ENCODE measurements at places on chromosomes 7 and 10.

DNA sequence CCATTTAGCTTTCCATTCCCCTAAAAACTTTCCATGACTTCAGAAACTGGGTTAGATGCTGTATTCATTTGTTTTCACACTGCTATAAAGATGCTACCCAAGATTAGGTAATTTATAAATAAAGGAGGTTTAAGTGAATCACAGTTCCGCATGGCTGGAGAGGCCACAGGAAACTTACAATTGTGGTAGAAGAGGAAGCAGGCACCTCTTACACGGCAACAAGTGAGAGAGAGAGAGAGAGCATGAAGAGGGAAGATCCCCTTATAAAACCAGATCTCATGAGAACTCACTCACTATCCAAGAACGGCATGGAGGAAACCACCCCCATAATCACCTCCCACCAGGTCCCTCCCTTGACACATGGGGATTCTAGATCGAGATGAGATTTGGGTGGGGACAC, 336.8 kb downstream of the TFEC start:
- no peak for DNase-seq

GRCh38 chr7:5282543-5283316, at the start of gene SLC29A4:
TSS of gene SLC29A4 (plus strand) at chr7:5282943. CDS start at chr7:5287817, 4,874 bp downstream.
- DNase-seq, result no peak

GRCh38 chr10:19683356-19683755, 132.9 kb upstream of the PLXDC2 start:
- no peak for DNase-seq

DNA sequence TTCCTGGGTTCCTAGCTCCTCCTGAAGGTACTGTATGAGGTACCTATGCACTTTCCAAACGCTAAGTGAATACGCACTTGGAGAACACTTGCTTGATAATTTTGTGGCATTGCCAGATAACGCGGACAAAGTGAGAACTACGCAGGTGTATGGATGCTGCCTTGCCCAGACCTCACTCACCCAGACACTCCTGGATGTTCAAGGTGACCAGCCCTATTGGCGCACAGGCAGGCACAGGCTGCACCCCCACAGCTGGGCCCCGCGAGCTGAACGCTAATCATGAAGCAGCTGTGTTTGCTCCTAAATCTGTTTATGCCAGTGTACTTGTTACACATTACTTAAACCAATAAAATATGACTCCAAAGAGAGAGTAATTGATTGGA, 27.3 kb downstream of the DIP2C start:
- DNase-seq, result no peak

GRCh38 chr7:2873146-2873545, 29.0 kb upstream of the GNA12 start:
- DNase-seq, result no peak

DNA sequence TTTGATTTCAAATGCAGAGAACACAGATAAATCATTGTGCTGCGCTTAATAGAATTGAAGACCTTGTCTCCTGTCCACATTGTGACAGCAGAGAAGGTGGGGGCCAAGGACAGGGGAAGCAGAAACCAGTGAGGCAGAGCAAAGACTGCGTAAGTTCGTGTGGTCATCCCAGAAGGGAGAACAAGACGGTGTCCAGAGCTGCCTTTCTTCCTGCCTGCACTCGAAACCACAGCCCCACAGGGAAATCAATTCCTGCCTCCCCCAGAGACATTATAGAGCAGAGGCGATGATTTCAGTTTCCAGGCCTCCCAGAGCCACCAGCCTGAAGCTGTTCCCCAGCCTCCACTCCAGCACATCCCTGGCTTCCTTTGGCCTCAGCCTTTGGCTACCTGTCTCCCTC, 39.7 kb upstream of the UCN3 start:
- DNase-seq, result no peak

Measured in tibial nerve (tissue), 4 donors.